C1 segment of cervical spinal cord (tissue), 14 donors: ENCODE measurements at places on chromosomes 11 and 22.

DNA sequence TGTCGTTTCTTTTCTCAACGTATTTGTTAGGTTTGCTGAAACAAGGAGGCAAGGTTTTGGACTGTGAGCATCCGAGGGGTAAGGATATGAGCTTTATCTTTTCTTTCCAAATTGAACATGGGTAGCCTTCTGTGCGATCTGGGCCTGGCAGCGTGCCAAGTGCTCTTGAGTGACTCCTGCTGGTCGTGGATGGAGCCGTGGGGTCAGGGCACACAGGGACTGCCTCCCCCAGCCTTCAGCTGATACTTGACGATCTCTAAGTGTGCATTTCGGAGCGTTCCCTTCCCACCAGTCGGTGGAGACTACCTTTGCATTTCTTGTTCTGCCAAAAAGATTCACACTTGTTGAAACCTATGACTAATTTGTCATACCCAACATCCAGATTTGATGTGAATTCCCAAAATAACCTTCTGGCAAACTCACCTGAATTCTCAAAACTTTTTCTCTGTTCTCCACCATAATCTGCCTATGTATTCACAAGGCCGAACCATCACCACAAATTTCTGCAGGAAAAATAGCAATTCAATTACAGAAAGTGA is 40.1 kb upstream of the CLMP start:
- peak; percentile 7 for DNase-seq

DNA sequence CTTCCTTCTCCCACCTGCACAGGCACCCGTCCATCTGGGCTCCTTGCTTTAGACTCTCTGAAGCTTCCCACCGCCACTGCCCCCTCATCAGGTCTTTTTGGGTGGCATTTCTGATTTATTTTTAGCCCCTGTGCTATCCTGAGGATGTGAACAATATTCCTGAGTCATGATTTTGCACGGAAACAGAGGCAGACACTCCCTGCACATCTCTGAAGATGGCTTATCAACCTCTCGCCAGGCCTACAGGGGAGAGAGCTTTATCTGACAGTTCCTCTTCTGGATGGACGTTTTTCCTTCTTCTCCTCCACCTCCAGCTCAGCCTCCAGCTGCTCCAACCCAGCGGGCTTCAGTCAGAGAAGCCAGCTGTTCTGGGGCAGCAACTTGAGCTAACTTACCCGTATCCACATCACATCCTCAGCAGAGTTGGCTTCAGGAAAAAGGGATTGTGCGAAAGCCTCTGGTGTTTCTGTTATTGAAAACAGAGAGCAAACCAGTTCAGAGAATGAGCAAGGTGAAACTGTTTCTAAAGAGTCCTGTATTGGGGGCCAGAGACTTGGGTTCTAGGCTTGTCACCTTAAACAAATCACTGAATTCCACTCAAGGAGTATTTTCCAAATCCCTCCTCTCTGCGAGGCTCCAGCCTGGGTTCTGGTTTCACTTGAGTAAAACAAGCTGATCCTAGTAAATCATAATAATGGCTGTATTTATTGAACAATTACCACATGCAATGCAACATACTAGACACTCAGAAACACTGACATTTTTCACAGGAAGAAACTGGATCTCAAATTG is 33.1 kb upstream of the ETS1 start:
- no peak for DNase-seq

DNA sequence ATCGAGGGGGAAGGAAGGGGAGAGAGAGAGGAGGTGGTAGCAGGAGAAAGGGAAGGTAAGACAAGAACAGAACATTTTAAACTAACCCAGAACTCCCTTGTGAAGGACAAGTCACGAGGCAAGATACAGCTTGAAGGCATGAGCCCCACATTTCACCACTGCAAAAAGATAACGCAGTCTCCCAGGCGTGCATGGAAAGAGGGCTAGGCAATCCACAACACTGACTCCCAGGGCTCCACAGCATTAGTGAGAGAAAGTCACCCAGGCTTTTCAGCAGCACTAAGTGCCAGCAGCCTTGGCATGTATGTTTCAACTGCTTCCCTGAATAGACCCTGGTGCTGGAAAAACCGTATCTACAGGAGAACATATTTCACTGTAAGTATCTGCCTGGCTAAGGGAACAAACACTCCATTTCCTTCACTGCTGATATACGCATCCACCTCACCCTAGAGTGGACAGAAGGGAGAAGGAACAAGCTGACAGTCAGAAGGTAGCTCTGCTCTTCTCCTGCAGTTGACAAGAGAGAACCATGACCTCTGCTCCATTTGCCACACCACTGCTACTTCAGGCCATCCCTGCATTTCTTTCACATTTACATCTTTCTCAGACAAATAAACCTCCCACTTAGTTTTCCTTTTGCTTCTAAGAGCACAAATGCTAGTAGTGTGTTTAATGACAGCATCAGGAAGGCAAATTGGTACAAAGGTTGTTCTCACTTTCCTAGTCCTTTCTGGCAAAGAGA is 87.9 kb downstream of the AMBRA1 start:
- no peak for DNase-seq

- DNase-seq: no peak
Measured at GRCh38 chr11:1277936-1278512, 31.4 kb downstream of the TOLLIP start.

DNA sequence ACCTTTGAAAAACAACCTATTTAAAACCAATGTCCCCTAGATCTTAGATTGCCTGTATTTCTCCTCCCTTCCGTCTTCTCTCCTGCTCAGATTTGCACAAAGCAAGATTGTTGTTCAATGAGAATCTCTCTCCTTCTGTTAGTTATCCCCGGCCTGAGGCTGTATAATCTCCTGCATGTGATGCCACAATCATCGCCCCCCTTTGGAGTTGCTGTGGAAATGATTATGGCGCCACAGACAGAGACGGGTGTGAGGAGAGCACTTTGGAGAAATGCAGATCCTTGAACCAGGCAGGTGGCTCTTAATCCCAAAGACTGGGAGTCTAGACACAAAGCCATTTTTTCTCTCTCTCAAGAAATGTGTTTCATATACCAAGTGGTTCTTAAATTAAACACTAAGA is 941.3 kb downstream of the OPCML start:
- no peak for DNase-seq

- DNase-seq: peak; percentile 17
Measured at GRCh38 chr11:78045851-78046485, 17.7 kb upstream of the THRSP start.

DNA sequence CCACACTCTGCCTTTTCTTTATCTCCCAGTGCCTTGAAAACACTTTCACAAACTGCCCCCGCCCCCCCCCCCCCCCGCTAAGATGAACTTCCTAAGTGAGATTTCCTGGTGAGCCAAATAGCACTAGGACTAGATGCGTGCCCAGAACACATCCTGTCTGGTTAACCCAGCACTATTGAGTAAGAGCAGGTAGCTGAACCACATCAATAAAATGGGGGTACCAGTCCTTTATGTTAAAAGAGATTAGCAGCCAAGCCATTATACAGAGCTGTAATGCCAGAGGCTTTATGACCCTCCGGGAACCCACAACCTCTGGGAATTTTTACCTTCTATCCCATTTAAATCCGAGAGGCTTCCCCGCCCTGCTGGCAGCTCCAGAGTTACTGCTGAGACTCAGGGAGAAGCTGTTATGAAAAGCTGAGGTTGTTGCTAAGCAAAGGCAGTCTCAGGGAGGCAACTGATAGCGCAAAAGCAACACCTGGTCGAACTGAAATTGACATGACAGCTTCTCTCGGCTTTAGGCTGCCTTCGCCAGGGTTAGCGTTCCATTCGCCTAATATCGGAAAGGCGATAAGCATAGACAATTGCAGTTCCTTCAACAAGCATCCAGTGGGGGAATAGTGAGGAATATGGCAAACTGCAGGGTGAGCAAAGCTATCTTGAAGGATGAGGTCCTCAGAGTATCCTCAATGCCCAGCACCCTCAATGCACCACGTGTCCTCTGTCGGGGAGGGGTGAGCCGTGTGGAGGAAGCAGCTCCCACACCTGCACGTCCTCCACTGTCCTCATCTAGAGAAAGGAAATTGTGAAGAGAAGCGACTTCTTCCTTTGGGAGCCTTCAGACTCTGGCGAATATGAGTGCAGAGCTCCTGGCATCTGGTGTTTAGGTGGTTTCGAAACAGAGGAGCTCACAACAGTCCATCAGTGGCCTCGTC is 977.0 kb downstream of the NTM start:
- no peak for DNase-seq

DNA sequence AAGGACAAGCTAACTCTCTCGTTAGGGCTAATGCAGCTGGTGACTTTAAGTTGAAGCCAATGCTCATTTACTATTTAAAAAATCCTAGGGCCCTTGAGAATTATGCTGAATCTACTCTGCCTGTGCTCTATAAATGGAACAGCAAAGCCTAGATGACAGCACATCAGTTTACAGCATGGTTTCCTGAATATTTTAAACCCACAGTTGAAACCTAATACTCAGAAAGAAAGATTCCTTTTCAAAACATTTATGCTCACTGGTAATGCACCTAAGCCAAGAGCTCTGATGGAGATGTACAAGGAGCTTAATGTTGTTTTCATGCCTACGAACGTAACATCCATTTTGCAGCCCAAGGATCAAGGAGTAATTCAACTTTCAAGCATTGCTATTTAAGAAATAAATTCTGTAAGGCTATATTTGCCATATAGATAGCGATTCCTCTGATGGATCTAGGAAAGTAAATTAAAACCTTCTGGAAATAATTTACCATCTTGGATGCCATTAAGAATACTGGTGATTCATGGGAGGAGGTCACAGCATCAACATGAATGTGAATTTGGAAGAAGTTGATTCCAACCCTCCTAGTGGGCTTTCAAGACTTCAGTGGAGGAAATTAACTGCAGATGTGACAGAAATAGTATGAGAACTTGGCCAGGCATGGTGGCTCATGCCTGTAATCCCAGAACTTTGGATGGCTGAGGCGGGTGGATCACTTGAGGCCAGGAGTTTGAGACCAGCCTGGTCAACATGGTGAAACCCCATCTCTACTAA is 14.5 kb downstream of the XNDC1N start:
- no peak for DNase-seq

DNA sequence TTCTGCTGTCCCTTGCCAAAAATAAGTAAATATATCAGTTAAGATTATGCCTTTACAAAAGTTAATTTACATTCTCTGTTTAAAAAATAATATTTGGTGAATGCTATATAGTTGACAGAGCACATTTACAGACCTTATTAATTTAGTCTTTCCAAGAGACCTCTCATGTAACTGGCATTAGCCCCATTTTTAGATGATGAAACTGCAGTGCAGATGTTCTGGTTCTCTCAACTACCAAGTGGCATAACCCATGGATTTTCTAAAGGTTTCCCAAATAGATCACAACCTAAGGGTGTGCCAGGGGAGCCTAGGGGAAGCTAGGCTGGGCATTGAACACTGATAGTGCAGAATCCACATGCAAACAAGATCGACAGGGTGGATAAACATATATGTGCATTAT is 88.5 kb downstream of the RNF169 start:
- DNase-seq: no peak

- no peak for DNase-seq
Measured at GRCh38 chr11:73143126-73143838, 1.2 kb upstream of the FCHSD2 start.

DNA sequence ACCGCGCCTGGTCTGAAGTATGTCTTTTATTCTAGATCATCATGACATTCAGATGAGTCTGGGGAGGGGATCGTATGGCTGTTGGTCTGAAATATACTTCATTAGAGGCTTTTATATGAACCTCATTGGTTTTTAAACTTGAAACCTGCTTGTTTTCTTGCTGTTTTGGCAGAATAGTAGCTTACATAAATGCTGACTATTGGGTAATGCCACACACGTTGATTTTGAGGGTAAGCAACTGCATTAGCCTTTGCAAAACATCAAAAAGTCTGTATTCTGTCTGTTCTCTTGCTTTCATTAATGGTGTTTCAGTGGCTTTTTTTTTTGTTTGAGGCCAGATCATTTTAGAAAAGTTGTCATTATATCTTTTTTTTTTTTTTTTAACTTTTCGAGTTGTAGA is 14.2 kb downstream of the PPME1 start:
- no peak for DNase-seq

DNA sequence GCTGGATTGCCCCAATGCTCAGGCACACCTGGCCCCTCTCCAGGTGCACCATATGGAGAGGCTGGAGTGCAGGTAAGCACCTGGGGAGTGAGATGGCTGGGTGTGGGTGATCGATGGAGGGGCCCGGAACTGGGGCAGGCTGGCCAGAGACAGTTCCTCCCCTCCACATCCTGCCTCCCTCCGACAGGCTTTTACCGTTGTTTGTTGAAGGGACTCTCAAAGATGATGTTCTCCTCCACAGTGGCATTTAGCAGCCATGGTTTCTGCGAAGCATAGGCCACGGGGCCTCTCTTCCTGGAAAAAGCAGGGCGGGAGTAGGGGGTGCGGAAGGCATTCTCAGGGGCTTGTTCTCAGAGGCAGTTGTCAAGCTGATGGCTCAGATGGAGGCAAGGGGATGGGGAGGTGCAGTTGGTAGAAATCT is 25.9 kb upstream of the KCNJ11 start:
- DNase-seq: no peak

DNA sequence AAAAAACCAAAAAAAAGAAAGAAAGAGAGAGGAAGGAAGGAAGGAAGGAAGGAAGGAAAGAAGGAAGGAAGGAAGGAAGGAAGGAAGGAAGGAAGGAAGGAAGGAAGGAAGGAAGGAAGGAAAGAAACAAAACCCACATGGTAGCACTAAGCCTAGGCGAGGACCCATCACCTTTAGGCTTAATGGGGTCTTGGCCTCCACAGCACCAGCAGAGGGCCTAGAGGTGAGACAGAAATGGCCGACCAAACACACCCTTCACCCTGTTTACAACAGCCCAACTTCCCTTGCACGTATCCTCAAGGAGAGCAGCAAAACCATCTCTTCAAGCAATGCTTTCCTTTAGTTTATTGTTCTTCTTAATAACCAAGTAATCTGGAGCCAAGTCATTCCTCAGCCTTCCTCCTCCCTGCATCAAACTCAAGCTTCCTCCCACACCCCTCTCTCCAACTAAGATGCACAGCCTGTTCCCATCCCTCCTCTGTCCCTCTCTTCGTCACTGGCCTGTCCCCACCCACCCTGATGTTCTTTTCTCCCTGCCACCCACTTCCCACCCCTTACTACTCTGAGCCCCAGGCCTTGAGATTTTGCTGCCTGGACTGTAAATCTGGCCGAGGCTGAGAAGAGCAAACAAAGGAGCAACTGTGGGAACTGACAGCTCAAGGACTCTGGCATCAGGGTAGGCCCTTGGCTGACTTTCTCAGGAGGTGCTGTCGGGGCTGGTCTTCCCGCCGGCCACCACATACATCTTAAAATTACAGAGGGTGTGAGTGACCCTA is 26.0 kb downstream of the POU2AF1 start:
- DNase-seq: no peak
